ENCODE measurements at places on chromosomes 12 and 14. TPM values are rescaled to one million over a fixed set of nuclear protein-coding genes. Genes with fewer than 3 reads are reported as not detected.
A peak's percentile ranks its signal among the peaks of the same experiment; 100 is the strongest.

GRCh38 chr12:54379398-54380201, 4.9 kb downstream of the ZNF385A start:
- peaks cover 14% of the 10 kb centered on the region for H3K4me1 ChIP-seq
- DNase-seq: peak; percentile 93
- peak overlapping the region; percentile 30 for H3K27ac ChIP-seq
- peak overlapping the region; percentile 73 for H3K4me3 ChIP-seq

Gene VPS29
- total RNA-seq: 102 TPM

DNA sequence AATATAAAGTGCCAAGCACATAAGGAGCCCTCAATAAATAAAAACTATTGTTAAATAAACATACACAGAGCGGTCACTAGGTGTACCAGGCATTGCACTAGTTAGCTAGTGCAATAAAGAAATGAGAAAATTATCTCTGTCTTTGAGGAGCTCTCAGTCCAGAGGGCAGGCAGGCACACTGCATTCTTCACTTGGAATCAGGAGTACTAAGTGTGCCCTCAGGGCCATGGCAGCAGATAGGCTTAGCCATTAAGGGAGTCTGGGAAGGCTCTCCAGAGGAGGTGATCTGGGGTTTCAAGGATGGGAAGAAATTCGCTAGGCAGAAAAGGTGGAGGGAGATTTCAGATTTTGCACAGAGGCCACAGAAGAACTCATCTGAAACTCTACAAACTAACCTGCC, 9.1 kb downstream of the ABCD4 start:
- H3K4me3 ChIP-seq: no peak overlapping the region
- no peaks in the 10 kb centered on the region for H3K27me3 ChIP-seq
- H3K4me1 ChIP-seq: no peaks in the 10 kb centered on the region
- peaks cover 10% of the 10 kb centered on the region for H3K36me3 ChIP-seq
- no peak overlapping the region for H3K27ac ChIP-seq

Gene PPP4R4
- 13.5 TPM for total RNA-seq

- H3K4me3 ChIP-seq: no peak overlapping the region
- DNase-seq: no peak
- peaks cover 2% of the 10 kb centered on the region for H3K4me1 ChIP-seq
- H3K27me3 ChIP-seq: peaks cover 7% of the 10 kb centered on the region
- H3K27ac ChIP-seq: no peak overlapping the region
- no peaks in the 10 kb centered on the region for H3K36me3 ChIP-seq
Measured at GRCh38 chr12:131883521-131883900, 10.9 kb upstream of the ULK1 start.

Gene HSP90B1
- 795 TPM for total RNA-seq

Gene KCNMB4
- total RNA-seq: 8.2 TPM

GRCh38 chr12:11171969-11172675, 1.1 kb downstream of the SMIM10L1 start:
- H3K4me1 ChIP-seq: peaks cover 31% of the 10 kb centered on the region
- DNase-seq: no peak
- H3K4me3 ChIP-seq: peak overlapping the region; percentile 95
- H3K36me3 ChIP-seq: peaks cover 6% of the 10 kb centered on the region
- H3K27me3 ChIP-seq: no peaks in the 10 kb centered on the region

Gene NID2
- 3.3 TPM for total RNA-seq

All from progenitor cell of endocrine pancreas (in vitro differentiated cells).